NCI-H446 (cell line): ENCODE measurements at places on chromosomes 13 and 19.

- no peak for DNase-seq
Measured at GRCh38 chr13:113064534-113065405, 40.8 kb upstream of the F7 start.

DNA sequence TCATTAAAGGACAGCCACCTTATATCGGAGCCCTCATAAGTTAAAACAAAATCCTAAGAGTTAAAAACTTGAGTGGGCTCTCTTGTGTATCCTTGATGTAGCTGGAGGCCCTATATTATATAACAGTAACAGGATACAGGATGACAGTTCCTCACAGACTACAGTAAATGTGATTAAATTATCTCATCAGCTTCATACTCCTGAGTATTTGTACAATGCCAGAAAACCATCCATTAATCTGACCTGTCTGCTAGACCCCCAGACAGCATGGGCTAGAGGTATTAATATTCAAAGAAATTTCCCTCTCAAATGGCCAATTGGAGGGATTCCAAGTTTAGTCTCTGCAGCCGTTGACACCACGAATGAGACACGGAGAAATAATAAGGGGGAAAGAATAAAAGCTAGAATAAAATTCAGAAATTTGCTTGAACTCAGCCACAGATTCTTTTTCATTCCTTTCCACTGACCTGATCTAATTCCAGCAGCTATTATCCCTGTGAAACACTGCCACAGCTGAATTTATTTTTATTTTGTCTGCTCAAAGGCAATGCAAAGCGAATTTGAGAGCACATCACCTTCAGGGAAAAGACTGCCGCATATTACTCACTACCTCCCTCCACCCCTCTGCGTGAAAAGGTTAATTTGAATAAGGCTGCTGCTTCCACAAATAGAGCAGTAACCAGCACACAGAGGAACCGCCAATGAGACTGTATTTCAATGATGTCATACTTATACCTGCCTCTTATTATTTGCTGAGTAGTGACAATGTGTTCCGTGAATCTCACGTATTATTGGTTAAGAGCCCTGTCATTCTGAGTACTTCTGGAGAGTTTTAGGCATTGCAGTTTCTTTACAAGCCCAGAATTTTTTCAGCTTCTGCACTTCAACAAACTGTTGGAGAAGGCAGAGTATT, 155.9 kb upstream of the KLF12 start:
- no peak for DNase-seq

DNA sequence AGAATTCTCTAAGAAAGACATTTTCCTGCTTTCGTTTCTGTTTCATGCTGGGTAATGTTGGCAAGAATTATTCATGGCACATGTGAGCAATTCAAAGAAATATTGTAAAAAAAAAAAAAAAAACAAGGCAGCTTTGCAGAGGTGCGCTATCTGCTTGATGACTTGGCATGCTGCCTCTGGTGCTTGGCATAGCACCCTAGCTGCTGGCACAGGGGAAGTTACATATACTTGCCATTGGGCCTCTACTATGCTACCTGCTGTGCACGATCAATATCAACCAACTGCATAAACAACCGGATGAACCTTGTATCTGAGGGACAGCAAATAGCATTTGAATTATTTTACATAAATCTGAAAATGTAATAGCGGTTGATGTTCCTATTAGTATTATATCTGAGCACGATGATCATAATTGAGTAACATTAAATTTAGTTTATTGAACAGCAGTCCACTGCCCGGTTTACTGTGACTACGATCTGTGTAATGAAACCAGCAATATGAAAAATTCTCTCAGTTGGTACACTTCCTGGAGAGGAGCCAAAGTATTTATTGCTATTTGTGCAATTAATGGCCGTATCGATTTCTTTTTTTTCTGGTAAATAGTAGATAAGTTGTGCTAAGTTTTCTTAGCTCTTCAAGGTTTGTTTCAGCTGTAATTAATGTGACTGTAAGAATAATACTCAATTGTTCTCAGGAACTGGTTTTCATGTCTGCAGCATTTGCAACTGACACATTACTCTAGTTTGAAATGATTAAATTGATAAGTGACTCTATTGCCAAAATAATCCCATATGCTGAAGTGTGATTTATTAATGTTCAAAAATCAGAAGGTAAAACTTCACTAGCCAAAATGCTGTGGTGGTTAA, 717.3 kb downstream of the DACH1 start:
- DNase-seq, result peak; percentile 77

DNA sequence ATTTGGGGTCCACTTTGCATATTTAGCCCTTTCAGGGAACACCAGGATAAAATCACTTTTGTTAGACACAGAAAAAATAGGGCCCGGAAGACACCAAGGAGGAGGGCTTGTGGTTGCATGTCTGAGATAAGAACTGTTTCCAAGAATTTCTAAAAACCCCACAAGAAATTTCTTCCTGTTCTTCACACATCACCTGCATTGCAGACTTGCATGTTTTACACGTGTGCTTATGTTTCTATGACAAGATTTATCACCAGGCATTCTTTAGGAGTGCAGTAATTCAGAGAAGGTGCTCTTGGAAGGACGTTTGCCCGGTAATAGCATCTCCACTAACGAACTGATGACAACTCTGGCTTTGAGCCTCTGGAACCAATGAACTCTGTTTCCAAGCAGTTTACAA, 7.1 kb upstream of the ACTL9 start:
- no peak for DNase-seq

DNA sequence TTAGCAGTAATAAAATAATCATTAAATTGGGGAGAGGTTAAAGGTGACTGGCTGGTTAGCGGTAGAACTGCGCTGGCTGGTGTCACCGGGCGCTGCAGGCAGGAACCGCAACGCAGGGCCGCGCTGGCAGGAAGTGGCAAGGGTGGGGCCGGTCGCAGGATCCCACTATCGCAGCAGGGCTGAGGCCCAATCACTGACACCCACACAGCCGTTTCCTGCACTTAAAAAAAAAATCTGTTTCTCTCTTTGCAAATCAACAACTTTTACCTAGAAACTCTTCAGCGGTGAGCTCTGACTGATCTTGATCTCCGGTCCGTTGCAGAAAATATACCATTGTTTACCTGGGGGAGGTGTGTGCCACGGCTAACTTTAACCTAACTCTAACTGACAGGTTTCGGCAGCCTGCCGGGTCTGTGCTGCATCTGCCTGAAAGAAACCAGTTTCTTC, 46.9 kb downstream of the KLF2 start:
- no peak for DNase-seq

- DNase-seq, result no peak
Measured at GRCh38 chr19:3020321-3020960, 8.6 kb downstream of the TLE2 start.

DNA sequence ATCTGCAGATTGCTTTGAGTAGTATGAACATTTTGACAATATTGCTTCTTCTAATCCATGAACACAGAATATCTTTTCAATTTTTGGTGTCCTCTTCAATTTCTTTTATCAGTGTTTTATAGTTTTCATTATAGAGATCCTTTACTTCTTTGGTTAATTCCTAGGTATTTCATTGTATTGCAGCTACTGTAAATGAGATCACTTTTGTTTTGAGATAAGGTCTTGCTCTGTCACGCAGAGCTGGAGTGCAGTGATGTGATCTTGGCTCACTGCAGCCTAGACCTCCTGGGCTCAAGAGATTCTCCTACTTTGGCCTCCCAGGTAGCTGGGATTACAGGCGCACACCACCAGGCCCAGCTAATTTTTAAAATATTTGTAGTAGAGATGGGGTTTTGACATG, 9.8 kb downstream of the CYP2A7 start:
- DNase-seq, result no peak

DNA sequence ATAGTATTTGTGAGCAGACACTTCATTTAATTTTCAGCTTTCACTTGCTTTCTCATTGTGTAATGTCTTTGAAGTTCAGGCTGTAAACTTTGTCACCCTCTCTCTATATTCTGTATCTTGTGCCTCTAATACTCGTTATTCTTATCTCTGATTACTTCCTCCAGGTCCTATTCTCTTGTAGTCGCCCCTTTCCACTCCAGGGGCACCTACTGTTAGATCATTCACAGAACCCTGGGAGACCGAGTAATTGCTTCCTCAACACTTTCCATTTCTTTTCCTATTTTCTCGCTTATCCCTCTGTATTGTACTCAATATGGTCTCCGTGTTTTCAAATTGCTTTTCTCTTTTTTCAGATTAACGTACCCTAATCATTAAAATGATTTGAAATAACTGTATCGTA, 93.9 kb upstream of the TDRD3 start:
- DNase-seq, result no peak

GRCh38 chr19:18644196-18645034, 7.6 kb downstream of the KLHL26 start:
- no peak for DNase-seq

DNA sequence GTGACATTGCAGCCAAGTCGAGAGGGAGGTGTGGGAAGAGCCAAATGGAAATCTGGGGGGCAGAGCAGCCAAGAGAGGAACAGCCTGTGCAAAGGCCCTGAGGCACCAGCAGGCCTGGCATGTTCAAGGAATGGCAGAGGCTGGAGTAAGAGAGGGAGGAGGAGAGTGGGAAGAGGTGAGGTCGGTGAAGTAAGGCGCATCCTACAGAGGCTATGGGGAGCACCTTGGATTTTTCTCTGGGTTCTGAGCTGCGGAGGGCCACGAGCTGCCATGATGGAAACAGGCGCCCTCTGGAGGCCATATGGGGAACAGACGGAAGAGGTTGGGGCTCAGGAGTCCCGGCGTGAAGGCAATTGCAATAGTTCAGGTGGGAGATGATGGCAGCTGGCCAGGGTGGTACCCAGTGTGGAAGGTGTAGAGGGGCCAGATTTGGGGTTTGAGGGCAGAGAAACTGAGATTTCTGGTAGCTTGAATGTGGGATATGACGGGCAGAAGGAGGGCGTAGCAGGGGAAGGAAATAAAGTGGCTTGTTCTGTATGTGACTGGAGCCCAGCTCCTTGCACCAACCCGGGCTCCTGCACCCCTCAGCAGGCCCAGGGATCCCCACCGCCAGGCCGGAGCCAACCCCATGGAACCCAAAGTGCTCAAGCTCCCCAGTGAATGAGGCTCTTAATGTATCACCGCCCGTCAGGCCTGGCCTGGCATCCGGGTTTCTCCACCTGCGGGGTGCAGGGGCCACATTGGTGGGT, 20.5 kb upstream of the STRN4 start:
- DNase-seq, result peak; percentile 42

DNA sequence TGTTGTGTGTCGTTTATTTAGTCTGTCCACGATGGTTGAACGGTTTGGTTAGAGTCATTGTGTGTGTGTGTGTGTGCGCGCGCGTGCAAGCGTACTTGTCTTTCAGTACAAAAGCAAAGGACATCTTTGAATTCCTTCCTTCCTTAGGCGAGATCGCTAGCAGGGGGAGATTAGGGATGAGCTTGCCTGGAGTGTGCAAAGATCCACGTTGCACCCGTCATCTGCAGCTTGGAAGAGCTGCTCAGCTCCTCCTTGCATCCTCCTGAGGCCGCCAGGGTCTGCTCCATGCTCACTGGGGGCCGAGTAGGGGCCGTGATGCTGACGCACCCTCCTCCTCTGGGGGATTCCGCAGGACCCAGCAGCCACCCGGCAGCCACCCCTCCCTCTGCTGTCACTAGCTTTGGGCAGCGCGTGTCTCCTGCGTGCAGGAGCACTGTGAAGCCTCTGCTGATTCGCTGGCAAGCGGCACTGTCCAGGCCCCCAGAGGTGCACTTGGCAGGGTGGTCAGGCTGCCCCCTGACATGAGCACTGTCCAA, 137.3 kb downstream of the KDM4B start:
- no peak for DNase-seq

- no peak for DNase-seq
Measured at GRCh38 chr13:24632382-24633121, 47.7 kb upstream of the ATP12A start.

- peak; percentile 78 for DNase-seq
Measured at GRCh38 chr19:18044825-18045304, 36.9 kb downstream of the ARRDC2 start.

GRCh38 chr19:9709305-9709704, 34.4 kb upstream of the ZNF562 start:
- no peak for DNase-seq

DNA sequence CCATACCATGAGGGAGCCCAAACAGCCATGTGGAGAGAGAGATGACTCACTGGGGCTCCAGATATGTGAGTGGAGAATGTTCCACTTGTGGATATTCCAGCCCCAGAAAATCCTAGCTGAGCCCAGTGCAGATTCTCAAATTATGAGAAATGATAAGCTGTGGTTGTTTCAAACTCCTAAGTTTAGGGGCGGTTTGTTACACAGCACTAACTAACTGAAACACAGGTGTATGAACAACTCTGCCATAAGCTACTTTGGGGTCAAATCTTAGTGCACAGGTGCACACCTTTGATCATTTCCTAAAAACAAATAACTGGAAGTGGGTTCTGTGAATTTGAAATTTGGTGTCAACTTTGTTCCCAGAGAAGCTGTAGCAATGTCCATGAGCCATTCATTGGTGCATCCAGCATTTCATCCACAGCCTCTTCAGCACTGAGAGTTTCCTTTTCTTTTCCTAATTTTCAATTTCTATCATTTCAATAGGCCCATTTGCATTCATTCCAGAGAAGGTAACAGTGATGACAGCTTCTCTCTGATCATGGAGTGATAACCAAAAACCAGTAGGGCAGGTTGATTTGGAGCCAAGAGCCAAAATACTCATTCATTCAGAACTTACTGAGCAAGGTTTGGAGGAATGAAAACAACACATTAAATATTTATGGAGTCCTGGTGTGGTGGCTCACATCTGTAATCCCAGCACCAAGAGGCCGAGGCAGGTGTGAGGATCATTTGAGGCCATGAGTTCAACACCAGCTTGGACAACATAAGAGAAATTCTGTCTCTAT, 8.8 kb upstream of the CLPP start:
- no peak for DNase-seq

DNA sequence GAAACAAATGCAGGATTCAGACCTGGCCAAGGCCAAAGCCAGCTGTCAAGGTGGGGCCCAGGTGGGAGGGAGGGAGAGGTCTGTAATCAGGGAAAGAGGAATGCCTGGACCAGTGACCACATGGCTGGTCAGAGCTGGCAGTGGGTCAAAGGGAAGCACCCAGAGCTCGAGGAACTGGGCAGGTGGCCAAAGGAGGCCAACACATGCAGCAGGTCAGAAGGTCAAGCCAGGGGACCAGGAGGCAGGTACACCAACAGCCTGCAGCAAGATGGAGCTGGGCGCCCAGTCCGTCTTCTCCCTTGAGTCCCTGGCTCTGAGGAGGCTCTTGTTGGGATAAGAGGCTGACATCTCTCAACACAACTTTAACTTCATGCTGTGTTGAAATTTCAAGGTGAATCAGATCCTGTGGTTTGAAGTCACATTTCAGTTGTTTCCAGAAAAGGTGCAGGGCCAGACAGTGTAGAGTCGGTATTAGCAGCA, 17.1 kb downstream of the GPATCH1 start:
- no peak for DNase-seq
